ENCODE measurements at places on chromosomes 2 and 18.

DNA sequence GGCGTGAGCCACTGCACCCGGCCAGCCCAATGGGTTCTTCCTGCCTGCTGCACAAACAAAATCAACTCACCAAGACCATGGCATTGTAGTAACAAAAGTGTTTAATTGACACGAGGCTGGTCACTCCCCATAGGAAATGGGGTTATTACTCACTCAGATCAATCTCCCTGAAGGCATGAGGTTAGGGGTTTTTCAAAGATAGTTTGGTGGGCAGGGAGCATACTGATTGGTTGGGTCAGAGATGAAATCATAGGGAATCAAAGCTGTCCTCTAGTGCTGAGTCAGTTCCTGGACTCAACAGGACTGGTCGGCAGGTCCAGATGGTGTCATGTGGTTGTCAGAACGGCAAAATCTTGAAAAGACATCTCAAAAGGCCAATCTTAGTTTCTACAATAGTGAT, 122.1 kb downstream of the TMEM17 start:
- no peak overlapping the region for H3K4me3 ChIP-seq
- no peak overlapping the region for H3K27ac ChIP-seq
- DNase-seq = no peak
- no peaks in the 10 kb centered on the region for H3K27me3 ChIP-seq

DNA sequence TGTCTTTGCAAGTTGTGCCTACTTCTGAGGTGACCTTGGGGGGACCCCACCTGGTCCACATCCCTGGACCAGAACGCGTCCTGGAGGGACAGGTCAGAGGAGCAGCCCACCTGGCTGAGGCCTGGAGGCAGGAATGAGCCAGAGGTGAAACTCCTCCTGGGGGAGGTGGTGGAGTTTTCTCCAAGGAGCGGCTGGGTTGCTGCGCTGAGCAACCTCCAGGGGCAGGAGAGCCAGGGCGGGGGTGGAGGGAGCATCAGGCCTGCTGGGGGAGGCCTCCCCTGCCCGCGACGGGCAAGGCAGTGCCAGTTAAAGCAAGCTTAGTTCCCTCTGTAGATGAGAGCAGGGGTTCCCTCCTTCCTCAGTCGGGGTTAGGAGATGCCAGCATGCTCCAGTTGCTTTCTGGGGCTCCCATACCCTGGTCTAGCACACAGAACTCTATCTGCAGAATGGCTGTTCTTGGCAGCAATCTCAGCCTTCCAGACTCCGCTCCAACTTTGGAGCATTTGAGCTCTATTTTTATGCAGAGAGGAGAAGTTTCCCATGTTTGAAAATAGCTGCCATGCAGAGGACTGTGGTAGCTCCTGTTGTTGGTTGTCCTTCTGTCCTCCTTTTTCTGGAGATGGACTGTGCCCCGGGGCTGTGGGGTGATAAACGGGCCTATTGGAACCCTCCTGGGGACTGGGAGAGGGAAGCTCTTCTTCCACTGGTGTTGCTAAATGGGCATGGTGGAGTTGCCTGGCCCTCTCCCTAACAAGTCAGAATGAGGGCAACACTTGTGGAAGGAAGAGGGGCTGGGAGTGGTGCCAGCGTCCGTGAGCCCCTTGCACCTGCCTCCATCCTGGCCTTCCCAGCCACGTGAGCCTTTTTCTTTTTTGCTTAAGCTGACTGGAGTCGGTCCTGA, 39.1 kb downstream of the B3GNT2 start:
- DNase-seq = no peak
- no peaks in the 10 kb centered on the region for H3K4me1 ChIP-seq
- H3K27ac ChIP-seq = no peak overlapping the region

DNA sequence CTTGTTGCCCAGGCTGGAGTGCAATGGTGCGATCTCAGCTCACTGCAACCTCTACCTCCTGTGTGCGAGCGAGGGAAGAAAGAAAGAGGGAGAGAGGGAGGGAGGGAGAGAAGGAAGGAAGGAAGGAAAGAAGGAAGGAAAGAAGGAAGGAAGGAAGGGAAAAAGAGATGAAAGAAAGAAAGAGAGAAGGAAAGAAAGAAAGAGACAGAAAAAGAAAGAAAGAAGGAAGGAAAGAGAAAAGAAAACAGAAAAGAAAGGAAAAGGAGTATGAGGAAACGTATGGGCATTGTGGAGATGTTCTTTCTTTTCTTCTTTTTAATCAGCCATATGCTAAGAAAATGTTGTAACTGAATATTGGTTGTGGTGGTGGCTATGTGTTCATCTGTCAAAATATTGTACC, 16.5 kb downstream of the CLK1 start:
- no peak overlapping the region for H3K27ac ChIP-seq
- H3K4me3 ChIP-seq = no peak overlapping the region
- no peak for DNase-seq
- no peaks in the 10 kb centered on the region for H3K27me3 ChIP-seq
- H3K36me3 ChIP-seq = peaks cover 20% of the 10 kb centered on the region

GRCh38 chr18:22459491-22459890, 41.8 kb upstream of the CTAGE1 start:
- H3K4me3 ChIP-seq = no peak overlapping the region
- no peaks in the 10 kb centered on the region for H3K4me1 ChIP-seq
- no peaks in the 10 kb centered on the region for H3K27me3 ChIP-seq
- no peak overlapping the region for H3K27ac ChIP-seq

DNA sequence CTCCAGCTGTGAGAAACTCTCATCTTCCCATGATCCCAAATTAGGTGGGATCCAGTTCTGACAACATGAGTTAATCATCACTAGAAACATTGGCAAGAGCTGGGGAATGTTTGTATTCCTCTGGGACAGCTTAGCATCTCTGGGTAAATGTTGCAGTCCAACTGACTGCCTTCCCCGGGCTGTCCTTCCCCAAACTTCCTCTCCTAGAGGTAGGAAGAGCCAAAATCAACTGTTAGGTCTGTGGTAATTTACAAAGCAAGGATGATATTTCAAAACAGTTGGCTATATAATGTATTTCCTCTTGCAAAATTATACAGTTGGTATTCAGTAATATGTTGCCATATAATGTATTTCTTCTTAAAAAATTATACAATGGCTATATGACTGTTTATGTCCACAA, 148.5 kb downstream of the MGAT5 start:
- no peak overlapping the region for H3K4me3 ChIP-seq
- H3K27ac ChIP-seq = no peak overlapping the region
- H3K36me3 ChIP-seq = peaks cover 3% of the 10 kb centered on the region
- H3K27me3 ChIP-seq = no peaks in the 10 kb centered on the region
- H3K4me1 ChIP-seq = no peaks in the 10 kb centered on the region

DNA sequence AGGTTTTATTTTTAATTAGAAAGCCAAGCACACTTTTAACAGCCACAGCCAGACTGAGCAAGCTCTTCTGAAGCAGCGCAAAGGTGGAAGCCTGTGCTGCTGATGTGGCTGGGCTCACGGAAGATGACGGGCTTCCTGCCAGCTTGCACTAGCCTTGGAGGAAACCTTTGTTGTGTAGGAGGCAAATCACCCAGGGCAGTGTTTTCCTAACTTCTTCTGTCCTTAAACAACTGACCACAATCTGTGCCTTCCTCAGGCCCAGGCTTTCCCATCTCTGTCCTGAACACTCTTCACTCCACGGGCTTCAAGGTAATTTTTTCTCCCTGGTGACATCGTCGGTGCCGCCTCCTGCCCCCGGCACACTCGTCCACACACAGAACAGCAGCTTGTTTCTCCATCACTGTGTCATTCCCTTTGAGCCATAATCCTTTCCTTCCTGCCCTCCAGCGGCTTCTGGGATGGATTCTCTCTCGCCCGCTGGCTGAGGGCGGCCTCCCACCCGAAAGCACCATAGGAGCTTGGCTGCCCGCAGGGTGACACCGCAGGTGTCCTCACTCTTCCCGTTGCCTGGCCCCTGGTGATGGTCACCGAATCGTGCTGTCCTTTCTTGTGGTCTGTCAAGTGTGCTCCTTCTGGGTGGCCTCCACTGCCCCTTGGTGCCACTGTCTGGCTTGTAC, 31.1 kb upstream of the INHBB start:
- H3K4me3 ChIP-seq = no peak overlapping the region
- no peaks in the 10 kb centered on the region for H3K4me1 ChIP-seq
- no peak for DNase-seq
- no peak overlapping the region for H3K27ac ChIP-seq
- peaks cover 2% of the 10 kb centered on the region for H3K27me3 ChIP-seq

DNA sequence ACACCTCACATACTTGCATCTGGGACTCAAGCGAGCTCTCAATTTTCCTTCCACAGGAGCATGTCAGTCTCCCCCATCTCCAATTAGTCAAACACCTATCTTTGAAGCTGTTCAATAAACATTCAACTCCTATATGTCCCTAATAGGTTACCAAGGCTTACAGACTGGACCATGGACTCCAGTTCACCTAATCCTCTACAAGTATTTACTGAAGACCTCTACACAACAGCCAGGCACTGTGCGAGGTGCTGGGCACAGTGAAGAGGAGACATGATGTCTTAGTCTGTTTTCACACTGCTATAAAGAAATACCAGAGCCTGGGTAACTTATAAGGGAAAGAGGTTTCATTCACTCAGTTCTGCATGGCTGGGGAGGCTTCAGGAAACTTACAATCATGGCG, 129.9 kb downstream of the MYO5B start:
- no peaks in the 10 kb centered on the region for H3K4me1 ChIP-seq
- no peaks in the 10 kb centered on the region for H3K27me3 ChIP-seq
- no peak overlapping the region for H3K27ac ChIP-seq
- no peaks in the 10 kb centered on the region for H3K36me3 ChIP-seq
- no peak for DNase-seq

DNA sequence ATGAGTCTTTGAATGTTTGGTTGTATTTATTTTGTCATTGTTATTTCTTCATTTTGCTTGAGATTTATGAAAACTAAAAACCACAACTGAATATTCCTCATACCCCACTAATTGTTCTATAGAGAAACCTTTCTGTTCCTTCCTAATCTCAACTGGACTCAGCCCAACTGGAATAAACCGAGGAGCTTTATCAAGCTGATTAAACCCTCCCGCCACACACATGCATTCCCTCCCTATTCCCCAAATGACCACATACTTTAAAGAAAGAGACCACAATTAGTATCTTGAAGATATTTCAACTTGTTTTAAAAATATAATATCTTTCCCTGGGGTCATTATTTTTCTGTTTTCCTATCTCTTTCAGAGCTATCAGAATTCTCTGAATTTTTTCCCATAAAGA, 107.5 kb downstream of the OSR1 start:
- no peaks in the 10 kb centered on the region for H3K36me3 ChIP-seq
- no peak overlapping the region for H3K4me3 ChIP-seq
- H3K27ac ChIP-seq = no peak overlapping the region
- DNase-seq = no peak
- no peaks in the 10 kb centered on the region for H3K27me3 ChIP-seq

GRCh38 chr2:239363946-239364637, 36.7 kb downstream of the HDAC4 start:
- DNase-seq = no peak
- no peak overlapping the region for H3K4me3 ChIP-seq
- no peaks in the 10 kb centered on the region for H3K27me3 ChIP-seq
- H3K36me3 ChIP-seq = no peaks in the 10 kb centered on the region
- H3K27ac ChIP-seq = no peak overlapping the region

DNA sequence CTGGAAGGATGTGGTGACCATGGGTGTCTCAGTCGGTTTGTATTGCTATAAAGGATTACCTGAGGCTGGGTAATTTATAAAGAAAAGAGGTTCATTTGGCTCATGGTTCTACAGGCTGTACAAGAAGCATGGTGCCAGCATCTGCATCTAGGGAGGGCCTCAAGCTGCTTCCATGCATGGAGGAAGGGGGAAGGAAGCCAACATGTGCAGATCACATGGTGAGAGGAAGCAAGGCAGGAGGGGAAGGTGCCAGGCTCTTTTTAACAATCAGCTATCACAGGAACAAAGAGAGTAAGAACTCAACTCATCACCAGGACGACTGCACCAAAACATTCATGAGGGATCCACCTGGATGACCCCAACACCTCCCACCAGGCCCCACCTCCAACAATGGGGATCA, 209.4 kb downstream of the CDH20 start:
- DNase-seq = no peak
- no peak overlapping the region for H3K27ac ChIP-seq
- no peak overlapping the region for H3K4me3 ChIP-seq
- no peaks in the 10 kb centered on the region for H3K36me3 ChIP-seq
- H3K27me3 ChIP-seq = no peaks in the 10 kb centered on the region
- no peaks in the 10 kb centered on the region for H3K4me1 ChIP-seq

DNA sequence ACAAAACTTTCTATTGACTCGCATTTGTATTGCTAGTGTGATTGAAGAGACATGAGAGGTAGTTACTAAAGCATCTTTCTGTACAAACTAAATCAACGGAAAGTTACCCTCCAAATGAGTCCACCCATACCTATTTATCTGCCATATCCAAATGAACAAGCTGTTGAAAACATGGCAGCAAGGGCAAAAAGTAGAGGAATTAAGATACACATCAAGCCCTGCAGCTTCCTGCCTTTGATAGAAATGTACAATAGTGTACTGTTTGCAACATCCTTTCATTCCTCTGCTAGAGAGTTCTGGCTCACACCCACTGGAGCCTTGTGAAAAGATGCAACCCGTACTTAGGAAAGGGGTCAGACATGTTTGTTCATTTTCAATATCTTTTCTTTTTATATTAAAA, 122.5 kb downstream of the ERBB4 start:
- no peaks in the 10 kb centered on the region for H3K36me3 ChIP-seq

- peak; percentile 84 for DNase-seq
- H3K4me1 ChIP-seq = peaks cover 3% of the 10 kb centered on the region
- no peaks in the 10 kb centered on the region for H3K27me3 ChIP-seq
- H3K36me3 ChIP-seq = no peaks in the 10 kb centered on the region
Measured at GRCh38 chr2:121038891-121039616, 245.9 kb downstream of the TFCP2L1 start.

DNA sequence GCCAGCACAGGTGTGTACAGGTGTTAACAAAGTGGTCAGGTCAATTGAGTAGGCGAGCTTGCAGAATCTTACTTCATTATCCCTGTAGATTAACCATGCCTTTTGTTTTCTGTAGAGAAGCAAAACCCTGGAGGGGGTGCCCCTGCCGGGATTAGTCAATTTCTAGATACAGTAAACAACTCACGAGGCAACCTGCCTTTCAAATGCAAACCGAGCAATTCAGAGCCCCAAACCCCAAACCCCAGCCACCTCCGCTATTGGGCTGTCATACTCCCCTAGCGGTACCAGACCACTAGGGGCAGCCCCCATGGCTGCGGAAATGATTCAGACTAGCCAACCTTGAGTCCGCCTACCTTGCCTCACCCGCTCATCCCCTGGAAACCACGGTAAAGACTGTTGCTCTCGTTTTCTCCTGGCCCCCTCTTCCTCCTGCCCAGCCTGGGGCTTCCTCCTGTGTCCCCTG, 61.4 kb upstream of the KIF5C start:
- no peak overlapping the region for H3K4me3 ChIP-seq
- no peak for DNase-seq
- H3K27ac ChIP-seq = no peak overlapping the region
- H3K4me1 ChIP-seq = no peaks in the 10 kb centered on the region
- no peaks in the 10 kb centered on the region for H3K36me3 ChIP-seq

DNA sequence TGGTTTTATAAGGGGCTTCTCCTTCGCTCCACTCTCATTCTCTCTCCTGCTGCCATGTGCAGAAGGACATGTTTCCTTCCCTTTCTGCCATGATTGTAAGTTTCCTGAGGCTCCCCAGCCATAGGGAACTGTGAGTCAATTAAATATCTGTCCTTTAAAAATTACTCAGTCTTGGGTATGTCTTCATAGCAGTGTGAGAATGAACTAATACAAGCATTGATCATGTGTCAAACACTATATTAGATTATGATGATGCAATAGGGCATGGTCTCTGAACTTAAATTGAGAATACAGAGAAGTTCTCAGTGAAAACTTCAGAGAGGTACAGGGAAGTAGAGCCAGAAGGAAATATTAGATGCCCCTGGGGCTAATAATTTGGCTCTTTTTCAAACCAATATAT, 5.9 kb upstream of the MAP4K3 start:
- H3K4me3 ChIP-seq = no peak overlapping the region
- H3K27me3 ChIP-seq = no peaks in the 10 kb centered on the region

All from kidney (tissue), 22 donors.